Liver (tissue), 10 donors: ENCODE measurements at places on chromosomes 6 and 20. TPM values are rescaled to one million over a fixed set of nuclear protein-coding genes. Genes with fewer than 3 reads are reported as not detected.

SLC35D3 gene
- total RNA-seq: 0.56 TPM

- no peak for DNase-seq
Measured at GRCh38 chr6:148983966-148984365, 237.1 kb downstream of the UST start.

GRCh38 chr20:43102394-43102793, 87.3 kb downstream of the PTPRT start:
- no peak for DNase-seq

DNA sequence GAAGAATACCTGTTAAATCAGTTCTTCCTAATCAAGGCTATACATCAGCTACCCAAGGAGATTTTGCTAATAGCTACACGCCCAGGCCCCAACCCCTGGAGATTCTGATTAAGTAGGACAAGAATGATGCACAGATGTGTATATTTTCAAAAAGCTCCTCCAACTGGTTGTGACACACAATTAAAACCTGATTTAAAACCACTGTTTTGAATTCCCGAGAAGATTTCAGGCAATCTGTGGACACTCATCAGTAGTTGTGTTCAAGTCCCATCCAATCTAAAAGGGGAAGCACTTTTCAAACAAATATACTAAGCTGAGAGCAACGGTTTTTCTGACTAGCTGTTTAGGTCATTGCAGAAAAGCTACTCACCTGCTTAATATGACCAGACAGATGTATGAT, 118.9 kb upstream of the NHSL1 start:
- DNase-seq: no peak

- DNase-seq: no peak
Measured at GRCh38 chr20:62496568-62497218, 20.9 kb upstream of the GATA5 start.
